ENCODE measurements at places on chromosomes 5 and 9.

- no peak for DNase-seq
These were observed 2.5 kb downstream of the LPAR1 start for GRCh38 chr9:111035543-111036428.

GRCh38 chr5:68169903-68170302 is 45.7 kb upstream of the PIK3R1 start:
- DNase-seq, result no peak

GRCh38 chr9:88653406-88653805 is 118.4 kb downstream of the NXNL2 start:
- DNase-seq, result no peak

DNA sequence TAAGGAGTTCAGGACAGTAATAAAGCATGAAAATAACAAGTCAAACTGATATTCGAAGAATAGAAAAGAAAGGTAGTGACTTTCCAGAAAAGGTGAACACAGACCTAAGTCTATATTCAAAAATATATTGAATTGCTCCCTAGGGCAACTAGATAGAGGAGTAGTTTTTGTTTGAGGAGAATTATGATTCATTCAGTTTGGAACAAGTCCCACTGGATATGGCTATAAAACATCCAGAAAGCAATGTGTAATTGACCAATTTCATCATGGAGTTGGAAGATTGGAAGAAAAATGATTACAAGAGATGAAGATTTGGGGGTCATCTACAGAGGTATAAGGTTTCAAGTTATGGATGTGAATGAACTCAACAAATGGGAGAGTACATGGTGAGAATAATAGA is 117.5 kb upstream of the ZNF462 start:
- no peak for DNase-seq

DNA sequence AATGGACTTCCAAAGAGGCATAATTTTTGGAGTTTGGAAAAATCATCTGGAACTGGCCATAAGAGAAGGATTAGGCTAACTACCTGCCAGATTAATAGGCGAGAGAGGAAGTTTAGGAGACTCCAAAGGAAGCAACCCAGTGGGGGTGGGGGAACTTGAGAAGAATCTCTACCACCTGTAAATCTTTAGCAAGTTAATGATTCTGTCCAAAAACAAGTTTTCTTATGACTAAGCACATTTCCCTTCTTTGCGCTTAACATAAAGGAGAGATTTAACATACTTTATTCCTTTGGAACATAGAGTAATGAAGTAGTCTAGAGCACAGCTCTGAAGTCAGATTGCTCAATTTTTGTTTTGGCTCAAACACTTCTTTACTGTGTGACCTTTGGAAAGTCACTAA is 58.2 kb upstream of the PAPPA start:
- DNase-seq, result no peak

- no peak for DNase-seq
These were observed 5.0 kb upstream of the PTGDS start for GRCh38 chr9:136972335-136972734.

DNA sequence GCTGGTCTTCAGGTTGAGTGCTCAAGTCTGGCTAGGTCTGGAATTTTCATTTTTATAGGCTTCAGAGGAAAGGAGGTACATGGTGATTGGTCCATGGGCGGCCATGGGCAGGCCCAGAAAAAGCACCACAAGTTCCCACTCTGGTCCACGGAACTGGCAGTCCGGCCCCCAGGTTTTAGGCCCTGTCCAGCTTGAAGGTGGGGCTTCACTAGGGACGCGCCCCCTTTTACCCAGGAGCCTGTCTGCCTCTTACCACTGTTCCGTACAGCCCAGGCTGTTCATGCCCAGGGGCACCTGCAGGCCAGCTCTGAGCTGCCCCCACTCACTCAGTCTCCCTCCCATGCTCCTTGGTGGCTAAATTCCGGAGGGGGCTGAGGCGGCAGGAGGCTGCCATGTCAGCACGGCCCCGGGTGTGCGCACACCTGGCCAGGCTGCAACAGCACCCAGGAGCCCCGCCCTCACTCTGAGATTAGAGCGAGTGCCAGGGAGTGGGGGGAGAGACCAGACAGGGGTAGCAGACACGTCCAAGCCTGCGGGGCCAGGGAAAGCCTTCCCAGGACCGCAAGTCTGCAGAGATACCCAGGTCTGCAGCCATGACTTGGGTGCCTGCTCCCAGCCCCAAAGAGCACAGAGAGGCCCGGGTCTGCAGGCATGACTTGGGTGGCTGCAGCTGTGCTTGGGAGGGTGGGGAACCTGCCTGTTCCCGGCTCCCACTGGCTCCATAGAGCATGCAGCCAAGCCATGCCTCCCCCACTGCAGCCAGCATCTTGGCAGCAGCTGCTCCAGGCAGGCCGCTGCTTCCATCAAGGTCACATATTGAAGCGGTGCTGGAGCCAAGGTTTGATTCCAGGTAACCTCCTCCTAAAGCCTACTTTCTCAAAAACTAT is 390.2 kb upstream of the SGCD start:
- no peak for DNase-seq

- DNase-seq, result no peak
These were observed 53.3 kb downstream of the PLCXD3 start for GRCh38 chr5:41457094-41457493.

- DNase-seq, result no peak
These were observed 7.8 kb upstream of the LHX2 start for GRCh38 chr9:124003636-124004349.

DNA sequence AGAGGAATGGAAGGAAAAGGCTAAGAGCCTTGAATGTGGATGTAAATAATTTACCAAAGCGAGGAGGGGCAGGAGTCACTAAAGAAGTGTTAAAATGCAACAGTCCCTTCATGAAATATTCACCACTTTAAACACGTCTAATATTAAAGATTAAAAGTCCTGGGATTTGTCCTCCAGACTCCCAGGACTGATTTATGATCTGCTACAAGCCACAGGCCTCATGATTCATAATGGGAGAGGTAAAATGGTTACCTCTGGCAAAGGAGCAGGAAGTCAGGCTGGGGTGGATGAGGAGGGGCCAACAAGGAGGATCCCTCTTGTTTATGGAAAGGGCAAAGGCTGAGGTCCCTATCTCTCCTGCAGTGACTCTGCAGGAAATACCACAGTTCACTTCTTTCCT is 292.4 kb downstream of the TRIM32 start:
- no peak for DNase-seq

DNA sequence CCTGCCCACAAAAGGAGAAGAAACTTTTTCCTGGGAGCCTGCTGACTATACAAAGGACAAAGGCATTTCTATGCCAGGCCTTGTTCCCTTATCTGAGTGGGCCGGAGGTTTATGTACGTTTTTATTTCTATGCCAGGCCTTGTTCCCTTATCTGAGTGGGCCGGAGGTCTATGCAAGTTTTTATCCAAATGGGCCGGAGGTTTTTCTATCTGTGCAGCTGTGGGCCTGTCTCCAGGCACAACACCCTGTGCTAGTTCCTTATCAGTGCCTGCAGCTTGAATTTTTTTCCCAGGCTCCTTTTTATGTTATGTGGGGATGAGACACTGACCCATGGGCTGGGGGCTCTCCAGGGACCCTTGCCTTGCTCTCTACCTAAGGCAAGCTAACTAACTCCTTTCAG is 5.5 kb downstream of the SLC25A2 start:
- DNase-seq, result no peak

- no peak for DNase-seq
These were observed 199.4 kb downstream of the ESM1 start for GRCh38 chr5:54785729-54786591.

- DNase-seq, result no peak
These were observed 1258.6 kb downstream of the CDH12 start for GRCh38 chr5:21594566-21594965.

DNA sequence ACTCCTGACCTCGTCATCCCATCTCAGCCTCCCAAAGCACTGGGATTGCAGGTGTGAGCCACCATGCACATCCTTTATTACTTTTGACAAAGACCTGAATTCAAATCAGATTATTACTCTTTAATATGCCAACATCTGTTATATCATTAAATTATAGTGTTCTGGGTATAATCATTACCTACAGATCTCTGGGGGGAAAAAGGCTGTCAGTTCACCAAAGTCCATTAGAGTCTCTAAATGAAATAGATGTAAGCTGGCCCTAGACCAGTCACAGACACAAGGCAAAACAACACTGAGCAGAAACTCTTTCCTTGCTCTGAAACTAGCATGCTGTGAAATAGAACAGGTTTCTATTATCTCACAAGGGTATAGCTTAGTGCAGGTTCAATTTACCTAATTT is 21.6 kb upstream of the TRIO start:
- DNase-seq, result no peak

DNA sequence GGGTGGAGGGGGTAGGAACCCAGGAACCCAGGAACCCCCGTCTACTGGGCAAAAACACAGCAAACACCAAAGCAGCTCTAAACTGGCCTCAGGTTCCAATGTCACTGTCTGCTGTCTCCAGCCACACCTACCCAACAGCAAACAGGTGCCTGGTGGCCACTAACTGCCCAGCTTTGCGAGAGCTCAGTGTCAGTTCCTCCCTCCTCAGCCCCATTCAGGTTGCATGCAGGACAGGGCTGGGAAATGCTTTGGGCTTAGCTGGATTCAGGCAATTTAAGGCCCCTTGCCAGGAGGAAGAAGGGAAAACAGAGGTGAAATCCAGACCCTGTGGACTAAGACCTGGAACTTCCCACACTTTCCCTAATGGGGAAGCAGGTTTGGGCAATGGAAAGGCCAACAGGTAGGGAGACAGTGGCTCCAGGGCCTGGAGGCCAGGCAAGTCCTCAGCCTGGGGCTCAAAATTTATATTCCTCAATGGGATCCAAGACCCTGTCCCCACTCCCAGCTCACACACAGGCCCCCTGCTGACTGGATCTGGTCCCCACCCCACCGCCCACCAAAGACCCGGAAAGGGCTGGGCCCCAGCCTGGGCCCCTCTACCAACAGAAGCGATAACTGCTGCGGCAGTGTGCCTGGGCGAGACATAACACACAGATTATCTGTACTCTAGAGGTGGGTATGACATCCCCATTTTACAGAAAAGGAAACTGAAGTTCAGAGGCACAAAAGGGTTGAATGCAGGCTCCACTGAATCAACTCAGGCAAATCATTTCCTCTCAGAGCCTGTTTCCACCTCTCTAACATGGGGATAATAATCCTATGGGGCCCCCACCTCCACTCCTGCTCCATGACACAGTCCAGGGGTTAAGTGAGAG is 3.5 kb downstream of the EEIG1 start:
- no peak for DNase-seq

DNA sequence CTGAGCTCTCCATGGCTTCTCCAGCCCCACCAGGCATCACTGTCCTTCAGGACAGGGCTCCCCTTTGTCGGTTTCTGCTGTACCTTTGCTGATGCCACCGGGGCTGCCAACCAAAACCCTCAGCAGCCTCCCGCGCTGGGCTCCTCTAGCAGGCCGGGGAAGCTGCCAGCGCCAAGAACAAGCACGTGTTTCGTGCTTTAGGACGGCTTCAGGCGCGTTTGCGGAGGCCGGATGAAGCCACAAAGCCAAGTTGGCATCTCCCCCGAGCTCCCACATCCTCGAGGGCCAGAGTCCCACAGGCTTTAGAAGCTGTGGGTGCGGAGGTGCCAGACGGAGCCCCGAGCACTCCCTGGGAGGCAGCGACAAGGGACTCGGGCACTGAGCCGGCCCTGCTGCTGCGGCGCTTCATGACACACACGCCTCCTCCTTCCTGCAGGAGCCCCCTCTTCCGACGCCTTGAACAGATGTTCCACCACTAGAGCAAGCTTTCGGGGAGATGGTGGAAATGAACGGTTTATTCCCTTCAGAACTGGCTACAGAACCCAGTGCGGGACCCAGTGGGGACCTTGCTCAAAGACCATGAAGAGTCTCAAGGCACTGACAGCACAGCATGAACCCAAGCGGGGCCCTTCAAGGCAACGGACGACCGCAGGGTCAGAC is 36.7 kb downstream of the SARDH start:
- no peak for DNase-seq

DNA sequence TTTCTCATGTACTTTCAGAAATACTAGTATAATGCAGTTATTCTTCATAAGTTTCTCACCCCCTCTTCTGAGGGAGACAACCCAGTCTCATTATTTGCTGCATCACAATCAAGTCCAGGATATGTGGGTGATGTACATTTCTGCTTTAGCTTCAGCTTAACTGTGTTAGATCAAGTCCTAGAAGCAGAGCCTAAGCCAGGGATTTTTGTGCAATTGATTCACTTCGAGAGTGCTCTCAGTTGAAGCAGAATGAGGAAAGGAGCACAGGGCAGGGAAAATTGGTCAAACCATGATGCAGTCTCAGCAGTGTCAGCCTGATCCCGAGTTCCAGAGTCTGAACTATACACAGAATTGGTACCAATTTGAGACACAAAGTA is 15.1 kb downstream of the HNRNPK start:
- DNase-seq, result no peak

DNA sequence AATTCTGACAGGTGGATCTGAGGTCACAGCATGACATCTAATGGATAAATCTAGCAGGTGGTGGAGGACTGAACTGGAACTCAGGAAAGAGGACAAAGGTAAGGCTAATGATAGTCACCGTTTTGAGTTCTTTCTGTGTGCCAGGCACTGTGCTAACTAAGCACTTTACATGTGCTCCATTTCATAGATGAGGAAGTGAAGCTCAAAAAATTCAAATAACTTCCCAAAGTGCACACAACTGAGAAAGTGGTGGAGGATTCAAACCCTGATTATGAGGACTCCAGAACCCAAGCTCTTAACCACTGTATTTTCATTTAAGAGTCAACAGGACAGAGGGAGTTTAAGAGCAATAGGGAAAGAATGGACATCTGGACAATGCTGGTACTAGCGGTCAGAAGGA is 7.1 kb upstream of the DELE1 start:
- DNase-seq, result no peak

DNA sequence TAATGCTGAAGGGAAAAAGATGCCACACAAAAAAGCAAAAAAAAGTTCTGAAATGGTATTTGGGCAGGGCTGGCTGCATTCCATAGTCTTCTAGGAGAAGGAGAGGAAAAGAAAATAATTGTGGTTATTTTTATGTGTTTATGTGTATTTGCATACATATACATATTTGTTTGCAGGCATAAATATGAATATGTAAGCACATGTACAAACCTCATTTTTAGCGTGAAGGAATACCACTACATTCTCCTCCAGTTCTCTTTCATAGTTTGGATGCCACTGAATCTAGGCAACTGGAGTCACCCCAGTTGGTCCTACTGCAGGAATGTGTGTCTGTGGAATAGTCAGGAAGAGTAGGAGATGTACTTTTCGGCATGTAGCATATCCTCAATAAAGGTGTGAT is 181.1 kb downstream of the YTHDC2 start:
- DNase-seq, result no peak

GRCh38 chr5:83551821-83552220 is 80.3 kb downstream of the VCAN start:
- DNase-seq, result no peak

- DNase-seq, result no peak
These were observed 56.8 kb upstream of the TBCA start for GRCh38 chr5:77832938-77833337.

- no peak for DNase-seq
These were observed 66.9 kb downstream of the USP20 start for GRCh38 chr9:129901993-129902739.

GRCh38 chr9:72622186-72622585 is 100.8 kb downstream of the TMC1 start:
- DNase-seq, result no peak

- no peak for DNase-seq
These were observed 137.5 kb downstream of the CPLANE1 start for GRCh38 chr5:37111426-37112382.
